Epithelial cell of umbilical artery (primary cell): ENCODE measurements at places on chromosomes 2 and 18. TPM values are rescaled to one million over a fixed set of nuclear protein-coding genes. Genes with fewer than 3 reads are reported as not detected.

IL1RL2 gene
- total RNA-seq, result under 0.01 and 0.15 TPM in 2 replicates

SNRNP200 gene
- 38.1 and 46.1 TPM in 2 replicates for total RNA-seq

GBX2 gene
- total RNA-seq, result 2.9 and 3.6 TPM in 2 replicates

INSIG2 gene
- total RNA-seq, result 18.8 and 33.1 TPM in 2 replicates

LYG2 gene
- total RNA-seq, result not detected in 2 replicates

GALNT14 gene
- 1.4 and 2.6 TPM in 2 replicates for total RNA-seq

PSMA8 gene
- total RNA-seq, result not detected in 2 replicates

RAB6D gene
- total RNA-seq, result under 0.01 TPM in 1 of 2 replicates, not detected in the other

STON1 gene
- total RNA-seq, result 11.0 and 12.6 TPM in 2 replicates

ALPG gene
- total RNA-seq, result not detected in 2 replicates

LAMA1 gene
- 0.32 and 0.91 TPM in 2 replicates for total RNA-seq

PRKAG3 gene
- not detected in 2 replicates for total RNA-seq

GCG gene
- total RNA-seq, result not detected in 2 replicates

GKN2 gene
- not detected in 2 replicates for total RNA-seq

ITGA4 gene
- 4.5 and 5.6 TPM in 2 replicates for total RNA-seq
